Activated CD8-positive, alpha-beta T cell treated with anti-CD3 and anti-CD28 coated beads, Interleukin-2, amount 10 ng/mL, durations not matched to agents 7 days and 5 days (primary cell): ENCODE measurements at places on chromosomes 16 and 17.
A peak's percentile ranks its signal among the peaks of the same experiment; 100 is the strongest.

DNA sequence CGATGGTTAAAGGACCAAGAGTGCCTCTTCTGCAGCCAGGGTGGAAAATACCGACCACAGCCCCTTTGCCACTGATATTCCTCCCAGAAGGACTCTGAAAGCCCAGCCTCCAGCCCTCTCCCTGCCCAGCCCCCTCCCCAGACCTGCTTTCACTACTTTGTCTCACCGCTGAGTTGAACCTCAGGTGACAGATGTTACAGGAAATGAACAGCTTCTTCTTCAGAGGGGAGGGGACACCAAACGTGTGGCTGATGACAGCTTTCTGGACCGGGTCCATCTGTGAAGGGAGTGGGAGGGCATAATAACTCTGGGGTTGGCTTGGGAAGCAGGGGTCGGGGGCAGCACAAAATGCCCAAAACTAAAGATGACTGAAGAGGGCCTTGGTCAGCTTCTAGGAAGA lies 14.2 kb downstream of the NKIRAS2 start:
- peak; percentile 39 for DNase-seq

DNA sequence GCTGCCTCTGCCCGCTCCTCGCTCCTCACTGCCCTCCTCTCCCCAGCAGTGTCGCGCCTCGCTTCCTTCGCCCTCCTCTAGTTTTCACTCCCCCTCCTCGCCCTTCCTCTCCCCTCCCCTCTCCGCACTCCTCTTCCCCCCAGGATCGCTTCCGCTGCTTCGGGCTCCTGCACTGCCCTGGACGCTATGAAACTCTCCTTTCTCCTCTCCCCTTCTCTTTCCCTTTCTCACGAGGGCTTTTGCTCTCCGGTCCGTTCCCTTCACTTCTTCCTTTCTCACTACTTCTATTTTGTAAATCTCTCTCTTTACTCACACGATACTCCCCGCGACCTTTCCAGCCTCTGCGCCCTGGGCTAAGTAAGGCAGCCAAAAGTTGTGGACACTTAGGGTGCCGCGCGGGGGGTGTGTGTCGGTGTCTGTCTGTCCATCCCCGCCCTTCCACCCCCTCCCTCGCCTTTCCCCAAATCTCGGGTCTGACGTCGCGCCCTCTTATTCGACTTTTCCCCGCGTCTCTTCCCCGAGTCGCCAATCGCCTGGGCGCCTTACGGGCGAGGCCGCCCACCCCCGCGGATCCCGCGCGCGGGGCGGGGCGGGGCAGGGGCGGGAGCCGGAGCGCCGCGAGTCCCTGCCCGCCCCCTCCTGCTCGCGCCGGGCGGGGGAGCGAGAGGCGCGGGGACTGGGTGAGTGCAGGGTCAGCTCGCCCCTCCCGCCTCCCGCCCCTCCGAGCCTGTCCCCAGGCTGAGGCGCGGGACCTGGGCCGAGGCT lies at the start of gene IRX3:
TSS of gene IRX3 (minus strand) at position 422 of the 765 bp plus-strand sequence. CDS start 737 bp downstream, outside the sequence.
- no peak for DNase-seq

DNA sequence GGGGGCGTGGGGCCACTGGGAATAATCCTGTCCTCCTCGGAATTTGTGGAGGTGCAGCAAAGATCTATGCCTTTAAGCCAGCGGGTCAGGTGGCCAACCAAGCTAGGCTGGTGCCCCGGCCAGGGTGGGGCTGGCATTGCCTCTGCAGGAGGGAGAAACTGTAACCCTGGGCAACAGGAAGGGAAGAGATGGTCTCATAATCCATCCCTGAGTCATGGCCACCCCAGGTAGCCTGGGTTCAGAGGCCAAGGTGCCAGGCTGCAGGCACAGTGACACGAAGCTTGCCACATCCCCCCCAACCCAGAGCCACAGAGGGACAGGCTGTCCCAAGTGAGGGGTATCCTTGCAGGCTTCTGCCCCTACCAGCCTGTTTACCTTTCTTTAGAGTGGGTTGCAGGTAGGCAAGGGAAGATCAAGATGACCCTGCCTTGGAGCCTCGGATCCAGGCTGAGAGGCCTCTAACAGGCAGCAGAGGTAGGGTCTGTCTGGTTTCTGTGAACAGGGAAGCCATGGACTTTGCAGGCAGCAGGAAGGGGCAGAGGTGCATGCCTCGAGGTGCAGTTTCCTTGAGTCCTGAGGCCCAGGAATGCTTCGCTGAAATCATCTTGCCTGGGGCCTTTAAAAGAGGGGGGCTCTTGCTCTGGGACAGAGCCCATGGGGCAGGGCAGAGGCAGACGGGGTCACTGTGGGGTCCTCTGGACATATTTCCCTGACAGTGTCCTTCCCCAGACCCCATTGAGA lies 4.0 kb downstream of the LASP1 start:
- DNase-seq: no peak

DNA sequence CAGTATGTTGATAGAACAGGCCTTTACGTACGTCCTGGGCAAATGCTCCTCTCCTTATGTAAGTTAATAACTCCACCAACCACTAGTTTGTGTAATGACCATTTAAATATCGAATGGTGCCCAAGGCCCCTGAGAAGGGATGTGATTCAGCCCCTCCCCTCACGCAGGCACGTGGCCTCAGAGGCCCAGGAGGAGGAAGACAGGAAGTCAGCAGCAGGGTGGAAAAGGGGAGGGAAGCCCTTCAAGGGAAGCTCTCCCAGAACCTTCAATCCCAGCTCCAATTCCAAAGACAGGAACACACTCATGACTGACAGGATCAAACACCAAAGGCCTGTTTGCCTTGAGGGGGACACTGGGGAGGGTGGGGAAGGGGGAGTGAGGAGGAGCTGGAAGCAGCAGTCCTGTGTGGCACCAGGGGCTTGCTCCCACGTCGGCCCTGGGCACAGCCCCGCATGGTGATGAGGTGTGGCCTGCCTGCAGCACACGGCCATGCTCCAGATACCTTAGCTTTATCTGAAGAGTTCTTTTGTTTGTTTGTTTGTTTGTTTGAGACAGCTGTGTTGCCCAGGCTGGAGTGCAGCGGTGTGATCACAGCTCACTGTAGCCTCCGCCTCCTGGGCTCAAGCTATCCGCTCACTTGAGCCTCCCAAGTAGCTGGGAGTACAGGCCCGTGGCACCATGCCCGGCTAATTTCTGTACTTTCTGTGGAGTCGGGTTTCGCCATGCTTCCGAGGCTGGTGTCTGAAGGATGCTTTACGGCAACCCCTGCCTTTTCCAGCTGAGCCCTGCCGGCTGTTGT lies 105.0 kb downstream of the ZNF778 start:
- no peak for DNase-seq

DNA sequence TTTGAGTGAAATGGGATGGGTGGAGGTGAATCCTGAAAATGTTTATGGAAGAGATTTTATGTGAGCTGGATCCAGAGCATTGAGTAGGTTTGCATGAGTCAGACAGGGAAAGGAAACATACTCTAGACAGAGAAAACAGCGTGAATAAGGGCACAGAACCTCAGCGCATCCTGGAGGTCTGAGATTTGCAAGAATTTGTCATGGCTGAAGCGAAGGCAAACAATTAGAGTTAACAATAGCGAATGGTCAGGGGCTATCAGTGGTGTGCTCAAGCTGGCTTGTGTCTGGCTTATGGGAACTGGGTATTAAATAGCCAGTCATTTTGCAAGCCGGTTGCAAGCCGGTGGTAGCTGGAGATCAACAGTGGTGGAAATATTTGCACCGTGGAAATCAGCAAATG lies 36.4 kb downstream of the MAP2K6 start:
- no peak for DNase-seq

DNA sequence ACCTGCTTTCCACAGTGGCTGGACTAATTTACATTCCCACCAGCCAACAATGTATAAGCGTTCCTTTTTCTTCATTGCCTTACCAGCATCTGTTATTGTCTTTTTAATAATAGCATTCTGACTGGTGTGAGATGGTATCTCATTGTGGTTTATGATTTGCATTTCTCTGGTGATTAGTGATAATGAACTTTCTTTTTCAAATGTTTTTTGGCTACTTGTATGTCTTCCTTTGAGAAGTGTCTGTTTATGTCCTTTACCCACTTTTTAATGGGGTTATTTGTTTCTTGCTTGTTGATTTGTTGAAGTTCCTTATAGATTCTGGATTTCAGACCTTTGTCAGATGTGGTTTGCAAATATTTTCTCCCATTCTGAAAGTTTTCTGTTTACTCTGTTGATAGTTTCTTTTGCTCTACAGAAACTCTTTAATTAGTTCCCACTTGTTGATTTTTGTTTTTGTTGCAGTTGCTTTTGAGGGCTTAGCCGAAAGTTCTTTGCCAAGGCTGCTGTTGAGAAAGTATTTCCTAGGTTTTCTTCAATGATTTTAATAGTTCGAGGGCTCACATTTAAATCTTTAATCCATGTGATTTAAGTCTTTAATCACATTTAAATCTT lies 26.8 kb downstream of the ITGAM start:
- DNase-seq: no peak

DNA sequence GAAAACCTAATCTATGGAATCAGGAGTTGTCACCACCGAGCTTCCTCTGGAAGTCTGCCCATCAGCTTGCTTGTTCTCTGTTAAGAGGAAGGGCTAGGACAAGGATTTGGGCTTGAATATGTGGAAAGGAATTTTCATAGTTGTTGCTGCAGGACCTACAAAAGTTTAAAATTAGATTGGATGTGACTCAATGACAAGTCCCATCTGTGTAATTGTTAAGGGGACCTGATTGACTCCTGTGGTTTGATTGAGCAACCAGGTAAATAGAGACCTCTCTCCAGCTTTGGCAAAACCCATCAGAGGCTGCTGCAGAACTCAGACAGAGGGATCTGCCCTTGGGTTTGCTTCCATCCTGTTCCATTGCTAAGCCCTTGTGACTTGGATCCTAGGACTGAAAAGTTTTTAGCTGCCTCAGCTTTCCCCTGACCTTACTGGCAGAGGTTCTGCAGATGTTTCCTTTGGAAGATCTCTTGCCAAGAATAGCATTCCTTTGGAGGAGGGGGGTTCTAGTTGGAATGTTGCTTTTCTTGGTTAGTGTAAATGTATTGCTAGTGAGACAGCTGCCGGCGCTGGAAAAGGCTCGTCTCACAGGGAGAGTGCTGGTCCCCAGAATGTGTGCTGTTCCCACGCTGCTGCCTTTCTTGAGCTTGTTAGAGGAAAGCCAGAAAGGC lies 50.0 kb downstream of the SF3B3 start:
- DNase-seq: no peak

GRCh38 chr16:85370543-85370880 lies 242.6 kb upstream of the GSE1 start:
- DNase-seq: no peak

GRCh38 chr16:88358023-88358420 lies 24.7 kb upstream of the ZNF469 start:
- DNase-seq: no peak

GRCh38 chr16:1614456-1615102 lies 2.4 kb downstream of the CRAMP1 start:
- peak; percentile 38 for DNase-seq

DNA sequence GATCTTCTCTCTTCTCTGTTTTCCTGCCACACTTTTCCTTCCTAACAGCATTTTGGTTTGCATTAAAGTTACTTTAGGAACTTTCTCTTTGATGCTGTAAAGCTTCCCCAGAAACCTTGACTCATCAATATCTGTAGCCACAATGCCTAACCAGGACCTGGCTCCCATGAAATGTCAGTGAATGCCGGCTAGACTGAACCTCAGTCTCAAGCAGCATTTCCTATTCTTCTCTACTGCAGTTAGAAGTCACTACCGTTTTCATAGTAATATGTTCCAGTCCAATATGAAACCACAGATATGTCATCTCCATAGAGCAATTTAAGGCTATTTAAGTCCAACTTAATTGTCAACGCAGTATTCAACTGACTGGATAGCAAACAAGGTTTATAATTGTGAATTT lies 28.9 kb downstream of the ITFG1 start:
- no peak for DNase-seq

GRCh38 chr16:72825912-72826621 lies 221.9 kb downstream of the ZFHX3 start:
- DNase-seq: no peak

DNA sequence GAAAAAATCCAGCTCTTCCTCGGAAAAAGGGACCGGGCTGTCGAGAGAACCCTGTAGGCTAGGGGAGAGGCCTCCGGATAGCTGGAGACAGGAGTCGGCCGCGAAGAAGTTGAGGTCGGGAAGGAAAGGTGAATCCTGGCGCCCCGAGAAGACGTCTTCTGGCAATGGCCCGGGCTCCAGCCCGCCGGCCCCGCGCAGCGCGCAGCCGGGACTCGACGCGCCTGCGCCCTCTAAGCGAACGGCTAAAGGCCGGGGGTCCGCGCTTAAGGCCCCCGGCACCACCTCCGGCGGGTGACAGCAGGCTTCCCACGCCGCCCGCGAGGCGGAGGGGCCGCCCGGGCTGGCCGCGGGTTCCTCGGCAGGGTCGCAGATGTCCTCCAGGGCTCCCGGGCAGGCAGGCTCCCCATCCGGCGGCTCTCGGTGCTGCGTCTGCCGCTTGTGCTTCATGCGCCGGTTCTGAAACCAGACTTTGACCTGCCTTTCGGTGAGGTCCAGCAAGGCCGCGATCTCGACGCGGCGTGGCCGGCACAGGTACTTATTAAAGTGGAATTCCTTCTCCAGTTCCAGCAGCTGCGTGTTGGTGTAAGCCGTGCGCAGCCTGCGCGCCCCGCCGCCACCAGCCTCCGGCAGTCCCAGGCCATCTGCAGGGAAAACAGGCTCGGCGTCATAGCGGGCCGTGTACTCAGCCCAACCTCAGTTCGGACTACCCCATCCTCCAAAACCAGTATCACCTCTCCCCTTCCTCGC lies 1.6 kb downstream of the HOXB2 start:
- DNase-seq: peak; percentile 73

- DNase-seq: peak; percentile 80
These were observed 10.2 kb upstream of the HOXB9 start for GRCh38 chr17:48636177-48637018.

DNA sequence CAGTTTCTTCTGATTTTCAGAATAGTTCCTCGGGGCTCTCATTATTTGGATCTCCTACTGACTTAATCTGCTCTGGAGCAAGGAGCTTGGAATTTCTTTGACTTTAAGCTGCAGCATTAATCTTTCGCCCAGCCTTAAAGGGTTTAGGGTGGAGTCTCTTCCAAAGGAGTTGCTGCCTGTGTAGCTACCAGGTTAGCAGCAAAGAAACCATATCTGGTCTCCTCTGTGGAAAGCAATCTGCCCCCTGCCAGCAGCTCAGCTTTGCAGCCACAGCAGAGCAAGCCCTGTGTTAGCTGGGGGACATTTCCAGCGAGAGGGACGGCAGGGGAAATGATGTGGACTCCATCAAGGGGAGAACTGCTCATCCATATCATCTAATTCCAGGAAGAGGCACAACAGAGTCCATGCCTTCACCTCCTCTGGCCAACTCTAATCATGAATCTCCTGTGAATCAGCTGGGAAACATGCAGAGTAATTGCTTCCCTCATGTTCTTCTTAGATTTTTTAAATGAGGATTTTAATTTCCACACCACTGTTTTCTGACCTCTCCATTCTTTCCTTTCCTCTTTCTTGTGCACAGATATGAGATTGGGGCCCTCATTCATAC lies 827.6 kb upstream of the CA10 start:
- no peak for DNase-seq
